Kasumi-1 (cell line): ENCODE measurements at places on chromosomes 11 and 22.

- DNase-seq: peak; percentile 35
Measured at GRCh38 chr11:61747192-61747966, 5.1 kb upstream of the MYRF start.

- peak; percentile 95 for DNase-seq
Measured at GRCh38 chr11:36411202-36411640, 98.9 kb downstream of the TRAF6 start.

GRCh38 chr11:41281131-41281742 is 178.2 kb downstream of the LRRC4C start:
- DNase-seq: no peak

DNA sequence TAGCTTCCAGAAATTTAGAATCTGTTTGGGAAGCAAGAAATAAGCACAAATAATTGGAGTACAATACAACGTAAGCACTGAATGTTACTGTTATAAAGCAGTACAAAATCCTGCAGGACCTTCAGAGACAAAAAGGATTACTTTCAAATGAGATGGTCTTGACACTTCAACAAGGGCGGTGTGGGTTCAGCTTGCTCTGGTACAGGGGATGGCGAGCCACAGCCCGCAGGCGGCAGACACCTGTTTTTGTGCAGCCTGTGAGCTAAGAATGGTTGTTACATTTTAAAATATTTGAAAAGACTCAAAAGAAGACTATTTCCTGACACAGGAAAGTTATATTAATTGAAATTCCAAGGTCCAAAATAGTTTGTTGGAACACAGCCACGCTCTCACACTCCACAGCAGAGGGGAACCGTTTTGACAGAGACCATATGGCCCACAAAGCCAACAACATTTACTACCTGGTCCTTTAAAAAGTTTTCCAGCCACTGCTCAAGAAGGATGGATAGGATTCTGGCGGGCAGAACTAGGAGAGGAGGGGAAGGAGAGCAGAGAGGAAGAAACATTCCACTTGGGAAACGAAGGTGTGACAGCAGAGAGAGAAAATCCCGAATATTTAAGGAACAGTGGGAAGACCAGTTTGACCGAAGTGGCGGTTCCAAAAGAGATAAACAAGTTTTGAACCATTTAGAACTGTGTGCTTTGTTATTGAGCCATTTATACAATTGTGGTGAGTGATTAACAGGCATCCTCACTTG is 6.3 kb downstream of the PRDM10 start:
- DNase-seq: no peak

DNA sequence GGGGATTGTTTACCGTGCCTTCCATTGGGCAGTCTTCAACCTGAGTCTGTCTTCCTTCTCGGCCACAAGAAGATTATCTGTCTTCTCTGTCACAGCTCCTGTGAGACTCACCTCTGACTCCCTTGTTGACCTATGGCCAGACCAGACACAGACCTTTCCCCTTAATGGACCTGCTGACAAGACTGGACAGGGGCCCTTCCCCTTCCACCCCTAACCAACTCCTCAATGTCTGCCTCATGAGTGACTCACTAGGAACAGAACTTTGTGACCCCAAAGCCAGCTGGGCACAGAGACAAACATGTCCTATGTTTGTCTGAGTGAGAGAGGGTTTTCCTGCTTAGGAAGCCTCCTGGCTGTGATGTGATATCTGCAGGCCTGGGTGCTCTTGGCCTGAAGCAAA is 405.0 kb downstream of the BRD1 start:
- no peak for DNase-seq

DNA sequence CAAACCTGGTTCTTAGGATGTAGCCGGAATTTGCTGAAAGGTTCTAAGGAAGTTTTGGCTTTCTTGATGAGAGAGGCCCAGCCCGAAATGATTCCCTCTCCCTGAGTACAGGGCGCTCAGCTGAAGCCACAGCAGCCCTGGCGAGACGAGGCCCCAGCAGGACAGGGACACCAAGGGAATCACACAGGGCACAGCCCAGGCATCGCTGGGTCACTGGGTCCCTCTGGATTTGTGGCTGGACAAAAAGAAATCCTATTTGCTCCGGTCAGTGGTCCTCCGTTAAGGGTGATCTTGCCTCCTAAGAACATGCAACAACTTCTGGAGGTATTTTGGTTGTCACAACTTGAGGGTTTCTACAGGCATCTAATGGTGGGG is 6.4 kb downstream of the FGF19 start:
- no peak for DNase-seq

DNA sequence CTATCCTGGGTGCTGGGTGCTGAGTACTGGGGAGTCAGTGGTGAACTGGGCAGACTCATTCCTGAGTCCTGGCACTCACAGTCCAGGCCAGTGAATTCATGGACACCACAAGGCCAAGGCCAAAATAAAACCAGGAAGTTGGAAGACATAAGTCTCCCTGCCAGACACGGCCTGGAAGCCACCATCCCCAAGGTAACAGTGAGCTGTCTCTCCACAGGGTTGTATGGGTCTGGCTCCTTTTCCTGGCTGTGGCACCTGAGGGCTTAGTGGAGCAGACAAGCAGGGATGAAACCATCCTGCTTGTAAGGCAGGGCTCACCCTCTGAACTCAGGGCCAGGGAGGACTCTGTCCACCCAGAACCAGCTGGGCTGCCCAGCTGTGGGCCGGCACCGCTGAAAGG is 54.7 kb upstream of the ALX4 start:
- no peak for DNase-seq

GRCh38 chr22:43434275-43434927 is 22.6 kb downstream of the MPPED1 start:
- DNase-seq: no peak

GRCh38 chr11:67539550-67539949 is 16.3 kb upstream of the CABP2 start:
- DNase-seq: no peak

- no peak for DNase-seq
Measured at GRCh38 chr11:107719557-107720302, 7.9 kb upstream of the SLN start.

GRCh38 chr11:56817661-56818060 is 69.2 kb upstream of the OR9G4 start:
- DNase-seq: no peak

- DNase-seq: no peak
Measured at GRCh38 chr22:37690407-37690806, 4.3 kb downstream of the NOL12 start.

- no peak for DNase-seq
Measured at GRCh38 chr11:17923217-17923616, 89.6 kb downstream of the SERGEF start.

DNA sequence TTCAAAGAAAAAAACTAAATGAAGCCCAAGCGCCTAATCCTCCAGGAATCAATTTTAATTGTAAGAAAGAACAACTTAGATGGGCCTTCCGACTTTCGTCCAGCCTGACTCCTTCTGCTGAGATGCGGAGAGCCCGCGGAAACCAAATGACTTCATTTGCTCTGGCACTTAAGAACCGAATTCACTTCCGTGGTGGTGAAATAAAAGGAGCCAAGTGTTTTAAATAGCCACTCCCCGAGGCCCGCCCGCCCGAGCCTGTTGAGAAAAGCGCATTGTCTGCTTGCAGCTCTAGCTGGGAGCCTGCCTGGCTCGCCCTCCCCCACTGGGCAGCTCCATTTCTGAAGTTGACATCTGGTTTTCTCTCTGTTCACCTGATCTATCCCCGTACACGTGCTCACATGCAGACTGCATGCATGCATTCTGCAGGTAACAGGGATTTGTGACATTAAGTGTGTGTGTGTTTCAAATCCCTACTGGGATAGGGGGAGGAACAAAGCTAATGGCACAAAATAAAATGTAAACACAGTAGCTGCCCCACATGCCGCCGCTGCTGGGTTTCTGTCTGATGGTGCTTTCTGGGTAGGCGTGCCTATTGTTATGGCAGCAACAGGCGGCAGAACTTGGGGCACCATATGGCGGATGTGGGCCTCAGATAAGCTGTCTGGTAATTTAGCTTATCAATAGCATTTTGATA is 6.2 kb downstream of the TEAD1 start:
- DNase-seq: no peak

- no peak for DNase-seq
Measured at GRCh38 chr11:15169815-15170551, 55.3 kb downstream of the INSC start.

- peak; percentile 27 for DNase-seq
Measured at GRCh38 chr22:41512421-41513194, 31.7 kb downstream of the POLR3H start.

DNA sequence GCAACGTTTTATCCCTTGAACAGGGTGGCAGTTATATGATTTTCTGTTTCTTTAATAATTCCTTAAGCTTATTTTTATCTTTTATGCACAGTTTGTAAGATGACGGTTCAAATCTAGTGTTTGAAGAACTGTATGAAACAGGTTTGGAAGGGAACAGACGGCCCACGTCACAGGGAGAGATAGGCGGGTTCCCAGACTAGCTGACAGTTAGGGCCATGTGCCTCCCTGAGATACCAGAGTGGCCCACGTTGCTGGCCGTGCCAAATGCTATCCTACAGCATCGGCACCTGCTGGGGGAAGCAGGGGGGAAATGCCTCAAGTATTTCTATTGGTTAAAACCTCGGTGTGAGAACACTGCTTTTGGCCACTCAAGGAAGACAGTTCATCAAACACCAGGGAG is 50.2 kb upstream of the BID start:
- DNase-seq: no peak
